Immature natural killer cell (primary cell): ENCODE measurements at places on chromosomes 6 and 20. TPM values are rescaled to one million over a fixed set of nuclear protein-coding genes. Genes with fewer than 3 reads are reported as not detected.

The GABRR2 gene
- polyA plus RNA-seq, result not detected

The PSORS1C2 gene
- not detected for polyA plus RNA-seq

DNA sequence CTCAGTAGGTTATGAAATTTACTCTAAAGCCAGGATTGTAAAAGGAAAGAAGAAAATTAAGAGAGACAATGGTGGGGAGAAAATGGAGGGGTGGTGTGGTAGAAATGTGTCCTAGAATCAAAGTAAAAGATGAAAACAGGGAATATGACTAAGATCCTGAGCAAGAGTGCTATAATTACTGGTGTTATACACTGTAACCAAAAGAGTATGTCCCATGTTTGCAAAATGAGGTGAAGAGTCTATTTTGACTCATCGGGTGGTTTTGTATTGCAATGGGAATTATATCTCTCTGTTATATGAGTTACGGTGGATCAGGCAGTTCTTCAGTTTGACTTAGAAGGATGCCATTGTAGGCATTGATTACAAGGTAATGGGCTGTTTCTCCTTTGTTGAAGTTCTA lies 8.5 kb downstream of the L3MBTL3 start:
- no peak overlapping the region for H3K4me3 ChIP-seq
- peaks cover 30% of the 10 kb centered on the region for H3K4me1 ChIP-seq
- H3K27ac ChIP-seq, result no peak overlapping the region
- no peak for DNase-seq

DNA sequence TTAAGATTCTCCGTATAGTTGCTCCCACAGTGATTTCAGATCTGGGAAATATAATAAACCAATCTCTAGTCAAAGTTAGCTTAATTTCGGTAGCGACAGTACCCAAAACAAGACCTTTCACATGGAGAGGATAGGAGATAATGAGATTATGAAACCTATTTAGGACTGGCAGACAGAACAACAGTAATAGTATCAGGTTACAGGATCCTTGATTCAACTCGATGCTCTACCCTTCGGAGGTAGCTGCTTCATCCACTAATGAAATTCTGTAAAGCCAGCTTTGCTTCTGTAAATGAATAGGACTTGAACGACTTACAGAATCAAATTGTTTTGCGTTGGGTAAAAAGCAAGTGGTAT lies 534 bp upstream of the AKIRIN2 start:
- H3K36me3 ChIP-seq, result no peaks in the 10 kb centered on the region
- peak overlapping the region; percentile 95 for H3K4me3 ChIP-seq
- peaks cover 19% of the 10 kb centered on the region for H3K27me3 ChIP-seq
- H3K4me1 ChIP-seq, result peaks cover 44% of the 10 kb centered on the region
- peak overlapping the region; percentile 95 for H3K27ac ChIP-seq

DNA sequence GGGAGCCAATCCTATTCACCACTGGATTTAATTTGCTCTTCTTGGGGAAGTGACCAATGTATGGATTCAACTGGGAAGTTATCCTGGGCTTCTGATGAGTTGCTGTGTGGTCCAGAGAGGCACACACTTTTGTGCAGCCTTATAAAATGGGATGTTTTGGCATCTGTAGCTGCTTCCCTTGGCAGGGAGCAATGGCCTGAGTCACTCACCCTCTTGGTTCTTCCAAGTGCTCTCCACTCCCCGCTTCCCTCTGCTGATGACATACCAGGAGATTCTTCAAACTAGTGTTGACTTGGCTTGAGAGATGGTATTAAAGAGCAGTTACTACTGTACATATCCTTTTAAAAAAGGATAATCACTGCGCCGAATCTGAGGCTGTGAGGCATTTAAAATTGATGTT lies 105.8 kb downstream of the JARID2 start:
- DNase-seq, result no peak
- H3K4me1 ChIP-seq, result peaks cover 66% of the 10 kb centered on the region
- H3K36me3 ChIP-seq, result no peaks in the 10 kb centered on the region
- H3K27ac ChIP-seq, result no peak overlapping the region
- H3K27me3 ChIP-seq, result no peaks in the 10 kb centered on the region

DNA sequence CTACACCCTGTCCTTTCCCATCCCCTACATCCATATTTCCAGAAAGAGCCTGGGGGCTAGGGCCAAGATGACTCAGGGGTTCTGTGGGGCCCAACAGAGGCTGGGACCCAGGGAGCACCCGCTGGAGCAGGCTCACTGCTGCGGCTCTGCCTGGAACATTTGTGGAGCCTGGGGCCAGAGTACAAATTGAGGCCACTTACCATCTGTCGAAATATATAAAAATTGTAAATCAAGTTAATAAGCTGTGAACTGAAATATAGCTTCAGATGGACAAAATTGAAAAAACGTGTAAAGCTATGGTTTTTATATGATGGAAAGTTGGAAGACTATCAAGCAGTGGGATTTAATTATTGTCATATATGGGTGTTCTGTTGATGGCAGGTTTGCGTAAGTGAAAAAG lies 82.9 kb upstream of the ATXN1 start:
- no peaks in the 10 kb centered on the region for H3K4me1 ChIP-seq
- H3K4me3 ChIP-seq, result no peak overlapping the region
- H3K36me3 ChIP-seq, result no peaks in the 10 kb centered on the region
- no peak overlapping the region for H3K27ac ChIP-seq
- peaks cover 2% of the 10 kb centered on the region for H3K27me3 ChIP-seq

- H3K27me3 ChIP-seq, result no peaks in the 10 kb centered on the region
- peaks cover 5% of the 10 kb centered on the region for H3K4me1 ChIP-seq
- peaks cover 3% of the 10 kb centered on the region for H3K36me3 ChIP-seq
- no peak overlapping the region for H3K27ac ChIP-seq
- no peak overlapping the region for H3K4me3 ChIP-seq
- DNase-seq, result no peak
These were observed 78.5 kb upstream of the FAM184A start for GRCh38 chr6:119156757-119157505.

DNA sequence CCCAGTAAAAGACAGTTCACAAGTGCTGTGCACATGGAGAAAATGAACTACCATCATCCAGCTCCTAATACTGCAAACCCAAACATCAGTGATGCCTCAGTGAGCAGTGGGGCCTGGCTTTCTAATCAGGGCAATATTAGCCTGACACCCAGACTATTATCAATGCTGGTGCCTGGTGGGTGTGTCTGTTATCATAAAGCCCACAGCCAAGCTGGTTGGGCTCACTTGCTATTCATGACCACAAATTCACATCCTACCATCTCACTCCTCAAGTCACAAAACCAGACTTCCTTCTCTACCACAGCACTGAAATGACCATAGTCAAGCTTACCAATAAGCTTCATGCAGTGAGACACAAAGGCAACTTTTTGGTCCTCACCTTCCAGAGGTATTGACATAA lies 180.8 kb upstream of the PLN start:
- H3K4me3 ChIP-seq, result no peak overlapping the region
- no peak overlapping the region for H3K27ac ChIP-seq
- peaks cover 9% of the 10 kb centered on the region for H3K4me1 ChIP-seq

GRCh38 chr6:12602342-12602741 lies 114.2 kb upstream of the PHACTR1 start:
- DNase-seq, result no peak
- no peaks in the 10 kb centered on the region for H3K27me3 ChIP-seq
- no peak overlapping the region for H3K4me3 ChIP-seq

DNA sequence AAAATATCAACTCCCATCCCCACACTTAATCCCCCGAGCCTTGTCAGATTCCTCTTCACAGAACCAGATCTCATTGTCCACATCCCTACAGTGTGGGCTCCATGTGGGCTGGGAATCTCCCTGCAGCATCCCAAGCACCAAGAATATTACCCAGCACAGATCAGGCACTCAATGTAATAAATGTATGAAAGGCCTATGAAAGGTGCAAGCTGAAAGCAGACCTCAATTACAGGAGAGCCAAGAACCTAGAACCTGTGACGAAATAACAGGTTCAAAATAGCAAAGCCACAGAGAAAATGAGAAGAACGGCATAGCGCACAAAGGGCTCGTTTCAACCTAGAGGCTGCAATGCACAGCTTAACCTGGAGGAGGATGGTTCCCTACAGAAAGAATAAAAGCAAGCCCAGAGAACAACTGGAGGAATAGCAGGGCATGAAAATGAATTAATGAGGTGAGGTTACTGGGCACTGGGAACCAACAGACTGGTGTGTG lies 3.1 kb downstream of the SLC23A2 start:
- peaks cover 72% of the 10 kb centered on the region for H3K4me1 ChIP-seq
- peak; percentile 7 for DNase-seq
- peak overlapping the region; percentile 12 for H3K4me3 ChIP-seq
- no peaks in the 10 kb centered on the region for H3K36me3 ChIP-seq
- peak overlapping the region; percentile 31 for H3K27ac ChIP-seq

DNA sequence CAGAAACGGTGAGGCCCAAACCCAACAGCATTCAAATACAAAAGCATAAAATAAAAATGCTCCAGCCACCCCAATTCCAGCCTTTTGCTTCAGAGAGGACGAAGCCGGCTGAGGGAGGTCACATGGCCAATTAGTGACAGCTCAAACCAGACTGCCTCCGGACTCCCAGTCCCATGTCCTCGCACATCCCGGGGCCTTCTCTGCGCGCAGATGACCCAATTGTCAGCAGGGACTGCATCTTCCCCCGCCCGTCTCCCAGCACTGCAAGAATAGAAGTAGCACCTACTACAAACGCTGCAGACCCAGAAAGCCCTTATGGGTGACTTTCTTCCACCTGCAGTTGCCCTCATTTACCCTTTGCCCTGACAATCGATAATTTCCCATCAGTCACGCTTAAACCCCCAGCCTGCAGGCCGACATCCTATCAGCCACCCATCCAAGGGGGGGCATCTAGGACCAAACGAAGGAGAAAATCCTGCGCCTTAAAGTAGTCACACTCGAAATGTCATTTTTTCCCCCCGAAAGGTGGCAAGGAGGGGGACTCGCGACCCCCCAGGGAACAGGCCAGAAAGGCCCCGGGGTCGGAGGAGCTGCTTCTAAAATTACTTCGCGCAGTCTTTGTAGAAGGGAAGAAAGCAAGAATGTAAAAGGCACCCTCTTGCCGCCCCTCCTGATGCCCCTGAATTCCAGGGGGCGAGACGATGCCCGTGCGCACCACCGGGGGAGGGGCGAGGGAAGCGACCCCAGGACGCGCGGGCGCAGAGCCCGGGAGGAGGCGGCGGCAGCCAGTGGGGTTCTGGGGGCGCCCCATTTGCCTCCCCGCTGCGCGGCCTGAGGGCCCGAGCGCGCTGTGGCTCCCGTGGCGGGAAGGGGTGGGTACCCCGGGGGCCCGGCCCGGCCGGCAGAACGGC lies 792 bp downstream of the SLC23A2 start:
- H3K4me3 ChIP-seq, result peak overlapping the region; percentile 96
- peaks cover 49% of the 10 kb centered on the region for H3K4me1 ChIP-seq
- peak; percentile 20 for DNase-seq
- H3K36me3 ChIP-seq, result no peaks in the 10 kb centered on the region

- H3K4me1 ChIP-seq, result peaks cover 41% of the 10 kb centered on the region
- DNase-seq, result no peak
- H3K27me3 ChIP-seq, result peaks cover 8% of the 10 kb centered on the region
- no peaks in the 10 kb centered on the region for H3K36me3 ChIP-seq
These were observed 1.0 kb upstream of the YTHDF1 start for GRCh38 chr20:63216849-63217471.

DNA sequence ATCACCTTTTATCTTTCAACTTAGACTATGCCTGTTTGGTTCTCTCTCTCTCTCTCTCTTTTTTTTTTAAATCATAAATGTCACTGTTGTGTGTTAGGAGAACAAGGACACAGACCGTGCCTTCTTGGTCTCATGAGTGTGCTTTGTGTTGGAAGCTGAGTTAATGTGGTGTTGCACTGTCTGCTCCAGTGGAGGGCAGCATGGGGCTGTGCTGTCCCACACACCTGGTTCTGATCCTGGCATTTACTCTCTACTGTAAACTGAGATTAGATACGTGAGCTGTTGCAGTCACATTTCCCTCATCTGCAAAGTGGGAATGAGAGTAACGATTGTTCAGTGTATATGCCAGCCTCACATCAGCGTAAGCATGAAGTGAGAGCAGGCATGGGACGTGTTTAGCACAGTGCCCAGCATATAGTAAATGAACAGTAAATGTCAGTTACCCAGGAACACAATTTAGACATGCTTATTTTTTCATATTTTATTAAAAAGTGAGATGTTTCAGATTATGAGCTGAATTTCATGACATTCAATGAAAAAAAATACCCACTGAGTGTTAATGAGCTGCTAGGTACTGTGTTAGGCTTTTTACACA lies 161.1 kb downstream of the FARS2 start:
- peaks cover 20% of the 10 kb centered on the region for H3K36me3 ChIP-seq
- no peak overlapping the region for H3K4me3 ChIP-seq
- peaks cover 5% of the 10 kb centered on the region for H3K4me1 ChIP-seq
- no peak for DNase-seq
- no peak overlapping the region for H3K27ac ChIP-seq

- no peaks in the 10 kb centered on the region for H3K4me1 ChIP-seq
- H3K27me3 ChIP-seq, result no peaks in the 10 kb centered on the region
- H3K27ac ChIP-seq, result no peak overlapping the region
- no peak overlapping the region for H3K4me3 ChIP-seq
- peaks cover 3% of the 10 kb centered on the region for H3K36me3 ChIP-seq
These were observed 252.4 kb downstream of the HDGFL1 start for GRCh38 chr6:22821664-22822320.

GRCh38 chr20:289693-290083 lies 862 bp downstream of the C20orf96 start:
- DNase-seq, result no peak
- H3K36me3 ChIP-seq, result no peaks in the 10 kb centered on the region
- H3K27ac ChIP-seq, result no peak overlapping the region
- no peaks in the 10 kb centered on the region for H3K4me1 ChIP-seq
- H3K27me3 ChIP-seq, result peaks cover 4% of the 10 kb centered on the region
- H3K4me3 ChIP-seq, result no peak overlapping the region

DNA sequence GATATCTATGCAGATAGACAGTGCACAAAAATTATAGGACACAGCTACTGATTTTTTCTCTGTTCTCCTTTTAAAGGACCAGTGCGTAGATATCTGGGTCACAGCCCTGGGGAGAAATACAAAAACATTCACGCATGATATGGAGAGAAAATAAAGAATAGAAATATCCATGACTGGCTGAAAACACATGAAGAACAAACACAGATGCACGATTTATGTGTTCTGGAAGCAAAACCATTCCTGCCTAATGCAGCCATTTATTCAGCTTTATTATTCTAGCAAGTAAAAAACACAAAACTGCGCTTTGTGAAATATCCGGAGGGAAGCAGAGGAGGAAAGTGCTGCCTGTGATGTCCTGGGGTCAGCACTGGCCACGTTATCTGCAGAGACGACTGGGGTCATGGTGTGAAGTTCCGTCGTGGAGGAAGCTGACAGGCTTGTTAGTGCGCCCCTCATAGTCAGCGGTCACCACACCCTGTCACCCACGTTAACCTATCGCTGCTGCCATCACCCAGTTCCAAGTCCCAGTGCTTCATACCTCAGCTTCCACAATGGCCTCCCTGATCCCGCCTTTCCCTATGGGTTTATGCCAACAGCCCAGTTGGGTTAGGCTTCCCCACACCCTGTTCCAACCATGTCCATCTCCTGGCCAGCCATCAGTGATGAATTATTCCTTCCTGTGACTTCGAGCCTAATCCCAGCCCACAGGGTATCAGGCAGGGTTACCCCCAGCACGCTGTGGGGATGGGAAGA lies 86.6 kb upstream of the RPS6KA2 start:
- no peak overlapping the region for H3K27ac ChIP-seq
- DNase-seq, result no peak
- peaks cover 6% of the 10 kb centered on the region for H3K36me3 ChIP-seq
- peaks cover 5% of the 10 kb centered on the region for H3K27me3 ChIP-seq

- peaks cover 1% of the 10 kb centered on the region for H3K27me3 ChIP-seq
- no peaks in the 10 kb centered on the region for H3K4me1 ChIP-seq
- no peaks in the 10 kb centered on the region for H3K36me3 ChIP-seq
- no peak overlapping the region for H3K27ac ChIP-seq
- DNase-seq, result no peak
- H3K4me3 ChIP-seq, result no peak overlapping the region
These were observed 289.9 kb downstream of the CD109 start for GRCh38 chr6:73985891-73986290.

GRCh38 chr6:13260831-13261230 lies 67.5 kb downstream of the TBC1D7 start:
- no peaks in the 10 kb centered on the region for H3K36me3 ChIP-seq
- no peak overlapping the region for H3K27ac ChIP-seq
- no peaks in the 10 kb centered on the region for H3K4me1 ChIP-seq
- H3K27me3 ChIP-seq, result peaks cover 2% of the 10 kb centered on the region
- H3K4me3 ChIP-seq, result no peak overlapping the region
